Stromal cell of bone marrow (primary cell): ENCODE measurements at places on chromosomes 6 and 20.

DNA sequence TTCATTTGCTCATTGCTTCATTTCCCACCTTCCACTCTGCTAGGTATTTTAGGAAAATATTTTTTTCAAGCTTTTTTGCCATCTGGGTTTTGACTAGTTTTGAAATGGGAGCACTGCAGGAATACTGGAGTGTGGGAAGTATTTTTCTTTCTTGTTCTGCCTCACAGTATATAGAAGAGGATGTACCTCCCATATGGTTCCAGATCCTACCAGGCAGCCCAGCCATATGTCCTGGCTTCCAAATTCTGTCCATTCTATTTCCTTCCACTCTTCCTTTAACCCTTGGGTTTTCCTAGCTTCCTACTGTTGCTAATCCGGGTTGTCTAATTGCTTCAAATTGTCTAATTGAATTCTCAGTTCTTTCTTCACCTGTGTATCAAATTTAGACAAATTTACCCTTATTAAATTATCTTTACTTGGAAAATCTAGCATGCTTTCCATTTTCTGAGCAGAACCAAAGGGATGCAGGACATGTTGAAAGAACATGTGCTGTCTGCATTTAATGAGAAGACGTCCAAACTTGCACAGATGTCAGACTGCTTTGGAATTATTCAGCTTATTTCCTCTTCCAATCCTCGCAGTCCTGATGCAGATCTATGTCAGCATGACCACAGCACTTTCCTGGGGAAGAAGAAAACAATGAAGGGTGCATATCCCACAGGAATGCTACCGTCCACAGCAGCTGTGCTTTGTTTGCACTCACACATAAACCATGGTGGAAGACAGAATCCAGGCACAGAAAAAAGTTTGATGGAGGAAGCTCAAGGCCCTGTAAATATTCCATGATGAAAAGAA lies 1273.9 kb upstream of the MAP3K7 start:
- DNase-seq, result no peak

GRCh38 chr6:151692216-151692615 lies 115.3 kb upstream of the ESR1 start:
- no peak for DNase-seq

DNA sequence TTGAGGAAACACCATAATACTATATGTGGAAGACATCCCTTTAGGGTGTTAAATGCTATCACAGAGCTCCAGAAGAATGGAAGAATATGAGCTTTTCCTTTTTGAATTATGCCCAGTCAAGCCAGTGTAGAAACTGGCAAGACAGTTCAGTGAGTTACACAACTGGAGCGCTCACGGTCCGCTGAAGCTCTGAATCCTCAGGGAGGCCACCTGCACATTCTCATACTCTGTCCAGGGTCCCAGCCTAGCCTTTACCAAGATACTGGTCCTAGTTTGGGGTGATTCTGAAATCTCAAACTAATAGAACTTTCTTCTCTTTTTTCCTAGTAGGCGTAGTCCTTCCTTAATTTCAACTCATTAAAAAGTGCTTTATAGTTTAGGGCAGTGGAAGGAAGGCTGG lies 51.3 kb downstream of the ALDH8A1 start:
- no peak for DNase-seq

- DNase-seq, result no peak
These were observed 2.1 kb downstream of the AKAP12 start for GRCh38 chr6:151241853-151242252.

GRCh38 chr6:40894962-40895799 lies 143.8 kb downstream of the UNC5CL start:
- peak; percentile 50 for DNase-seq

DNA sequence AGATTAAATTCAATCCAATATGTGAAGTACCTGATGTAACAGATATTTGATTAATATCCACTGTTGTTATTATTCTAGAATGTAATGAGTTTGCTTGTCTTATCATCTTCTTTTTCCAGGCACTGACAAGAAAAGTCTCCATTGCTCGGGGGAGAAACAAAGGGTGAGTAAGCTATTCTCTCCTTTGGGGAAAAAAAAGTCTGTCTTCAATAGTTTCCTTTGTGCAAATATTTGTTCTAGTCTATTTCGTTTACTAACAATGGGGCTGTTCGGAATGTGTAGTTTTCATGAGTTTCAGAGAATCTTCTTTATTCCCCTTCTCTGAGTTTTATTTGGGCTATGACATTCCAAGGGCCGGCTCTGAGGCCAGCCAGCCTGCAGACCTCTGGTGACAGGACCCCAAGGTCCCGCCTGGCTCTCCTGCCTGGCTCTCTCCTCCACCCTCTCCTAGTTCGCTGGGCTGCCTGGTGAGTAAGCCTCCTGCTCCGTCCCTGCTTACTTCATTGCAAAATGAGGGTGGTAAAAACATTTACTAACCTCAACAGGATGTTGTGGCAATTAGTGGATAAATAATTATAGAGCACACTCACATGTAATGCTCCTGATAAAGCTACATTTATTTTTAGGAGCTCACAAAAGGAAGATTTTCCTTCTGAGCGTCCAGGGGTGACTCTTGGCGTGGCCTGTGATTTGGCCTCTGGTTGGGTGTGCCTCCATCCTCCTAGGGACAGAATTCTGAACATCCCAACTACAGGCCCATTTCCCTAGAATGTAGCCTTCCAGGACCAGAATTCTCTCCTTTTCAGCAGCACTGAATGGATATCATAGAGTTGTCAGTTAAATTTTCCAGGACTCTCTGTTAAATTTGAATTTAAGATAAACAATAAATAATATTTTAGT lies 43.1 kb upstream of the SNX9 start:
- DNase-seq, result no peak

- DNase-seq, result no peak
These were observed 15.8 kb upstream of the STX16 start for GRCh38 chr20:58635279-58635665.

- no peak for DNase-seq
These were observed 116.1 kb upstream of the BACH2 start for GRCh38 chr6:90412538-90413369.

GRCh38 chr20:58748618-58749017 lies 56.0 kb downstream of the NPEPL1 start:
- no peak for DNase-seq

DNA sequence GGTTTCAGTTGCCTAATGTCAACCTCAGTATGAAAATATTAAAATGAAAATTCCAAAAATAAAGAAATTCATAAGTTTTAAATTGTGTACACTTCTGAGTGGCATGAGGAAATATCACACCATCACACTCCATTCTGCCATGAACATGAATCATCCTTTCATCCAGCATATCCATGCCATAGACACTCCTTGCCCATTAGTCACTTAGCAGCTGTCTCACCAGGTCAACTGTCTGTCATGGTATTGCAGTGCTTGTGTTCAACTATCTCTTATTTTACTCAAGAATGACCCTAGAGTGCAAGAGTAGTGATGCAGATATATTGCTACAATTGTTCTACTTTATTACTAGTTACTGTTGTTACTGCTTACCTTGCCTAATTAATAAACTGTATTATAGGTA lies 712.4 kb downstream of the EPHA7 start:
- DNase-seq, result no peak

- no peak for DNase-seq
These were observed 12.2 kb downstream of the SAYSD1 start for GRCh38 chr6:39102821-39103136.

DNA sequence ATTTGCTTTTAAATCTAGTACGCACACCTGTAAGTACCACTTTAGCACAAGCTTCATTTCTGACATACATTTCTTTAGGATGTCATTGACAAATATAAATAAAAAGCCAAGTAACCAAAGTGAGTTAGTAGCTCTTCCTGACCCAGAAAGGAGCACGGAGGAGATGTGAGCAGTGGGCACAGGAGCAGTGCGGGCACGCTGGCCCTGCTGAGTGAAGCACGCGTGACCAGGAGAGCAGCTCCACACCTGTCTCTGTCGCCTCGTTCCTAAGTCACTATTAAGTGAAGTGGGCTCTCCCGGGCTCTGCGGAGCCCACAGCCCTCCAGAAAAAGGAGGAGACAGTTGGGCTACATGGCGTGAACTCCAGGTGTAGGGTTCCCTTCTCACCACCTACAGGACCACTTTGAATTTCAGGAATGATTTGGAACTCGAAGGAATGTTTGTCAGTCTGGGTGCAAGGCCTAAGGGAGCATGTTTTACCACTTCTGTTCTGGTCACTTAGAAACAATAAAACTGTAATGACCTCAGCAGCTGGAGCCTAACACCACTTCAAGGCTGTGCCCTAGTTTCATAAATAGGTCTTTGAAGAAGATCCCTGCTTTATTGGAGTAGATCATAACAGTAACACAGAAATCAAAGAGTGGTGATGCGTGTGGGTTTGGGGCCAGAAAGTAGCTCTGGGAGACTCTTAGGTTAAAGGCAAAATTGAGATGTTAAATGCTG lies 95.9 kb downstream of the FAM120B start:
- no peak for DNase-seq

DNA sequence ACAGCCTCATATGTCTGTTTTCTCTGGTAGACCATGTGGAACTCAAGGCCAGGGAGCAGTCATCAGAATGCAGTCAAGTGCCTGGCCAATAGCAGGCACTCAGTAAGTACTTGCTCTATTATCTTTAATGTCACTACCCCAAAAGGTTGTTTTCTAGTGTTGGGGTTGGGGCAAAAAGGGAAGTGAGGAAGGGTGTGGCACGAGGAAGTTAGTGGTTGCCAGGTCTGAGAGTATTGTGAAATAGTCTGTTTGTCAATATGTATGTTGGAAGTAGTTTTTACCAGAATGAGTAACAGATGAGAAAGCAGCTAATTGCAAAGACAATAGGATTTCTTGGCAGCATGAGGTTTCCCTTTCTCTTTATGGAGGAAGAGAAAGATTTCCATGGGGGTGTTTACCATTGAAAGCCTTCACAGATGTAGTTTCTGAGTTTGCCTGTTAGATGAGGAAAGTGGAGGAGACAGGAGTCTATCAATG lies 59.5 kb upstream of the ARMH2 start:
- DNase-seq, result peak; percentile 32

- no peak for DNase-seq
These were observed 466.1 kb downstream of the NKAIN2 start for GRCh38 chr6:124269733-124270132.

DNA sequence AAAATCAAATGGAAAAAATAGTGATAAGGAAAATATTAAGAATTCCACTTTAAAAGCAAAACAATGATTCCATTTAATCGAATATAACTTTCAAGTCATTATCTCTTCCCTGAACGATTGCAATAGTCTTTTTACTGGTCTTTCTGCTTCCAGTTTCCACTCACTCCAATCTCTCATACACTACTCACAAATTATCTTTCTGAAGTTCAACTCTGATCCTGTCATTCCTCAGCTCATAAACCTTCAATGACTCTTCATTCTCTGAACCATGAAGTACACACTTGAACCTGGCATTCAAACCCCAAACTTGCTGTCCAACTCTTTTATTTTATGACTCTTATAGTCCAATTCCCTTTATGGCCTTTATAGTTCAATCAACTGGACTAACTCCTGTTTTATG lies 304.1 kb upstream of the TCF21 start:
- no peak for DNase-seq

DNA sequence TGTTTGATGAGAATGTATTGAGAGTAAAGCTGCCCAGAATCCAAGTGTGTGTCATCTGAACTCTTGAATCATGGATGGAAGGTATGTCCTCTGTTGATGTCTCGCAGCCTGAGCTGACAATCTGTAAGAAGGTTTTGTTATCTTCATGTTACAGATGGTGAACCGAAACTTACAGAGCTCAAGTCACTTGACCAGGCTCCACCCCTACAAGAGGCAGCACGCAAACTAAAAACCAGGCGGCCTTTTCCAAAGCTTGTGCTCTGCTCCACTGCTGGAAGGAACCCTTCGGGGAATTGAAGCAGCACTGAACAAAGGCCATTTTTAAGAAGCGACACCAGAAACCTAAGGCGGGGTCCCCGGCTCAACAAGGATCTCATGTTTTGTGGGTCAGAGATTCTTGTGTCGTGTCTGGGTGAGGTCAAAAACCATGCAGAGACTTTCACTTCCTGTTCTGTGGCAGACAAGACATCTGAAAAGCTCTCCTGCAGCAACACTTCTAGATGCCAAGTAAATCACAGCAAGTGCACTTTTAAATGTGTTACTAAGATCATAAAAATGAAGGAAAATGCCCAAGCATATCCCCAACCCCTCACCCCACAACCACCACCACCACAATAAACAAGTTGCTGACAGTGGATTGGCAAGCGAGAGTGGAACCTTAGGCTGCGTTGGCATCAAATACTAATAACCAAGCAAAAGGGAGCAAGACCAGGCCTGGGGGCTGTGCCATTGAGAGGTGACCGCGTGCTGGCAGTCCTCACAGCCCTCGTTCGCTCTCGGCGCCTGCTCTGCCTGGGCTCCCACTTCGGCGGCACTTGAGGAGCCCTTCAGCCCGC lies 27.3 kb downstream of the NQO2 start:
- DNase-seq, result no peak

- DNase-seq, result peak; percentile 6
These were observed 140.7 kb downstream of the UBE3D start for GRCh38 chr6:82924799-82925535.

- no peak for DNase-seq
These were observed 21.4 kb downstream of the KCTD20 start for GRCh38 chr6:36464233-36464632.

GRCh38 chr6:125001684-125002405 lies 39.6 kb downstream of the RNF217 start:
- DNase-seq, result no peak

GRCh38 chr20:11454966-11455799 lies 462.5 kb upstream of the BTBD3 start:
- DNase-seq, result peak; percentile 28

DNA sequence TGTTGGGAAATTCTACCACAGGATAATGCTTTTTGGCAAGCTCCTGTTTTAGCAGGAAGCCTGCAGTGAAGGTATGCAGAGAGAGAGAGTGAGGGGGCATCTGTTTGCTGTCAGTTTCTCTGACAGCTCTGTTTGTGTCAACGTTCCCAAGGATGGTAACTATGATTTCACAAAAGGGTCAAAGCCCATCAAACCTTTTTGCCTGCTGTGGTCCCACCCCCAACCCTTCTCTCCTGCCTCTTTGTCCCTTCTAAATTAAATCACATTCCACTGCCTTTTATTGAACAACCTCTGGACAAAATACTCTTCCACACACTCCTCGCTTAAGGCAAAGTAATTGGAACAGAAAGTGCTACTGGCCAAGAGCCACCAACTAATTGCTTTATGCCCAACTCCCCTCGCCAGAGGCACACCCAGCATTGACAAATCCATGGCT lies 128.3 kb downstream of the TSHZ2 start:
- DNase-seq, result no peak

GRCh38 chr20:15851576-15852215 lies 721.6 kb downstream of the KIF16B start:
- DNase-seq, result no peak

GRCh38 chr20:46293084-46293483 lies 15.2 kb downstream of the CDH22 start:
- peak; percentile 10 for DNase-seq

- DNase-seq, result peak; percentile 9
These were observed 39.4 kb upstream of the MYLIP start for GRCh38 chr6:16089232-16090062.

GRCh38 chr6:16809753-16810358 lies 48.6 kb upstream of the ATXN1 start:
- no peak for DNase-seq

DNA sequence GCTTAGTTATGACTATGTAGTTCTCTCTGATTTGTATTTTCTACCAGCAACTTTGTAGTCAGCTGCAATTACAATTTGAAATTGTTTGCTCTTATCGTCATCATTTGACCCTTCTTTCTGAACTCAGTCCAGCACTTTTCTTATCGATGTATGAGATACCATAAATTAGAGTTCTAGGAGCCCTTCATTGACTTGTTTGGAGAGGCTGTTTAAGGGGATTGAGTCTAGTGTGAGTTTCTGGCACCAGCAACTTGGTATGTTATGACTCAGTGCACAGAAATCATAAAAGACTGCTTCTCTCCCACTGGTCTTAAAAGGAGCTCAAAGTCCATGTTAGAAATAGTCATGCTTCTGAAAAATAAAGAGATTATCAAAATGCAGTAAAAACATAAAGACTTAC lies 190.3 kb downstream of the TENT5A start:
- peak; percentile 59 for DNase-seq
